IPS DF 6.9 (cell line): ENCODE measurements at places on chromosomes 6 and 20.

DNA sequence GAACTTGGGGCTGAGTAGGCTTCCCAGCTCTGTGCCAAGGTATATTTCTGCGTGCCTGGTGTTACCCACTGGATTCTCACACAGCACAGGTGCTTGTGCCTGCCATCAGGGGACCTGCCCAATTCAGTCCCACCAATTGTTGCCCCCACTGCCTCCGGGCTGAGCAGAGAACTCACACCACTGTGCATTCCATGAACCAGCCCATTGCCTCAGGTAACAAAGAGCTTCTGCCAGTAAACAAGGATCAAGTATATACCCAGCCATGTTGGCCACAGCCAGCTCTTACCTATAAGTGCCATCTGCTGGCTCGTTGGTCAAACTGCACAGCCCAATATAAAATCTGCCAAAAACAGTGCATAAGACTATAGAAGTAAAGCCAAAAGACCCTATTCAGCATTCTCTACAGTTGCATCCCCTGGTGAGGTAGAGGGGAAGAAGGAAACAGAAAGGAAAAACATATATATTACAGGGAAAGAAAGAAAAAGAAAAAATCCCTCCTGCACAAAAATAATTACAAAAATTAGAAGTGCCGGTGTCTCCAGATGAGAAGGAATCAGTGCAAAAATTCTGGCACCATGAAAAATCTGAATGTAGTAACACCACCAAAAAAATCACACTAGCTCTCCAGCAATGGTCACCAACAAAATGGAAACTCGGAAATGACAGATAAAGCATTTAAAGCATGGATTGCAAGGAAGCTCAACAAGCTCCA lies 241.4 kb downstream of the IBTK start:
- DNase-seq = no peak

DNA sequence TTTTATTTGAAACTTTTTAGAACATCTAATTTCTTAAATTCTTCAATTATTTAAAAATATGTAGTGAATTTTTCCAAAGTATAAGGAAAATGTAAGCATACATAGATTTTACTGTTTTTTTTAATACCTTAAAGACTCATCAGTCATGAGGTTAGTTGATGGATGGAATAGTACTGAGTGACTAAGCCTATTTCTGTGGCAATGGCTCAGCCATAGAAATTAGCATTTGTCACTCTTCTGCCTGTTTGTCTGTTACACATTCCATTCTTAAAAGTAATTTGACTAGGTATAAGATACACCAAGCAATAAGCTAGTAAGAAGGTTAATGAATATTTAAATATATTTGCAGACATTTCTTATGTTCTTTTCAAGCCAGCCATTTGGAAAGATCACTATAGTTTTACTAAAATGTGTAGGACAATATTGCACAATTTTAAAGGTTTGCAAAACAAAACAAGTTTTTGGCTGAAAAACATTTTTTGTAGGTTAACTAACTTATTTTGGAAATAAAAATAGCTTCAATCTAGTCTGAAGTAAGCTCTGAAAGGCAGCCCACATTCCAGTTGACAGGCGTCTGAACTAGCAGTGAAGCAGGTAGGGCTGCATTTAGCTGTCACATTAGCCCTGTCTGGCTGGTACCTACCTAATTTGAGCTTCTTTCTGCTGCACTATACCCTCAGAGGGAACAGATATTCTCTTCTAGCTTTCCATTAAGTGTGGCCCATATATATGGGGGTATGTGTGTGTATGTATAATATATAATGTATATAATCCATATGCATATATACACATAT lies 385.7 kb downstream of the GRIK2 start:
- DNase-seq = no peak

DNA sequence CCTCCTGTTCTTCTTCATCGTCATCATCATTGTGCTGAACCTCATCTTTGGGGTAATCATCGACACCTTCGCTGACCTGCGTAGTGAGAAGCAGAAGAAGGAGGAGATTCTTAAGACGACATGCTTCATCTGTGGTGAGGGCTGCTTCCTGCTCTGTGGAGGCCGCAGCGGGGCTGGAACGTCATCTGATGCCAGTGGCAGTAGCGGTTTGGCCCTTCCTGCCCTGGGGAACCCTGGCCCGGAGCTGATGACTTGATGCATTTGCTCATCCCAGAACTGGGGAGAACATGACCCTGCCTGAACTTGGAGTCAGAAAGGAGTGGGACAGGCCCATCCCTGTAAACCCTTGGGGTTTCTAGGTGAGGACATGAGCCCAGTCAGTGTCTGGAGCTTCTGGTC lies 18.7 kb downstream of the UQCC2 start:
- no peak for DNase-seq

DNA sequence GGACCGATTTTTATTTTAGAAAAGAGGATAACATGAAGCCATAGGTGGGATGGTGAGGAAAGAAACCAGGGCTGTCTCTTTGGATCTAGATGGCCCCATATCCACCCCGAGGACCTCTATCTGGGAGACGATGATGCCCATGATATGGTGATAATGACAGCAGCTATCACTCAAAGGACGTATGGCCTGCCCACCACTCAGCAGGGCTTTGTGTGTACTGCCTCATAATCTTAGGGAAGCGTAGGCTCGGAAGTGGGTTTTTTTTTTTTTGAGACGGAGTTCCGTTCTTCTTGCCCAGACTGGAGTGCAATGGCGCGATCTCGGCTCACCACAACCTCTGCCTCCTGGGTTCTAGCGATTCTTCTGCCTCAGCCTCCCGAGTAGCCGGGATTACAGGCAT lies 8.2 kb upstream of the TAF8 start:
- DNase-seq = no peak

DNA sequence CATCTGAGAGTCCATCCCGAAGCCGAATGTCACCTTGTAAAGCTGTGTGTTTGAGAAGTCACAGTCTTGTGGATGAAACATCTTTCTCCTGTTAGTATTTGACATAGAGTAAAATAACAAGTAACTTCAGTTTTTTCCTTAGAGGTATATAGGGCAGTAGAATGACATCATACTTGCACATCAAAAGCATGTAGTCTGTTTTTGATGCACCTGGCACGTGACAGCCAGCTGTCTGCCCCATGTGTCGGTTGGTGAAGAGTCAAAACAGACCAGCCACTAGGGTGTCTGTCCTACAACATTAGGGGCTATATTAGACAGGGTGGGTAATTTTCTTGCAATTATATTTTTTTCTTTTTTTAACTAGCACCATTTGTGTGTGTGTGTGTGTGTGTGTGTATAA lies 70.2 kb downstream of the SNX9 start:
- DNase-seq = no peak

- no peak for DNase-seq
Observed at GRCh38 chr20:56411759-56412472, at the start of gene CASS4. CASS4 (plus strand) TSS chr20:56412260; CDS start chr20:56412459, 199 bp downstream.

DNA sequence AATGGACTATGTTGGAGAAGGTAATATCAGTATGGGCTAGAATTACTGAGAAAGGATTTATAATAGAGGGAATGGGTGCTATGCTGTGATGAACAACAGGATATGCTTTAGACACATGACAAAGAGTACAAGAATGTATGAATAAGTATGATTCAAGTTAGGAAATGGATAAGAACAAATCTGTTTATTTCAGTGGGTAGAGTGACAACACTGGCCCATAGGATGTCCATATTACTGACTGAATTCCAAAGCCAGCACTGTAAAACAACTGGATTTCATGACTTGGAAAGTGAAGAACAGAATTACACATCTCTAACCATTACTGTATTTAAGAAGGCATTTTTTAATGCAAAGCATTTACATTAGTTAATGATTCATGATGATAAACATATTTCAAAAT lies 35.9 kb downstream of the EPM2A start:
- DNase-seq = no peak

DNA sequence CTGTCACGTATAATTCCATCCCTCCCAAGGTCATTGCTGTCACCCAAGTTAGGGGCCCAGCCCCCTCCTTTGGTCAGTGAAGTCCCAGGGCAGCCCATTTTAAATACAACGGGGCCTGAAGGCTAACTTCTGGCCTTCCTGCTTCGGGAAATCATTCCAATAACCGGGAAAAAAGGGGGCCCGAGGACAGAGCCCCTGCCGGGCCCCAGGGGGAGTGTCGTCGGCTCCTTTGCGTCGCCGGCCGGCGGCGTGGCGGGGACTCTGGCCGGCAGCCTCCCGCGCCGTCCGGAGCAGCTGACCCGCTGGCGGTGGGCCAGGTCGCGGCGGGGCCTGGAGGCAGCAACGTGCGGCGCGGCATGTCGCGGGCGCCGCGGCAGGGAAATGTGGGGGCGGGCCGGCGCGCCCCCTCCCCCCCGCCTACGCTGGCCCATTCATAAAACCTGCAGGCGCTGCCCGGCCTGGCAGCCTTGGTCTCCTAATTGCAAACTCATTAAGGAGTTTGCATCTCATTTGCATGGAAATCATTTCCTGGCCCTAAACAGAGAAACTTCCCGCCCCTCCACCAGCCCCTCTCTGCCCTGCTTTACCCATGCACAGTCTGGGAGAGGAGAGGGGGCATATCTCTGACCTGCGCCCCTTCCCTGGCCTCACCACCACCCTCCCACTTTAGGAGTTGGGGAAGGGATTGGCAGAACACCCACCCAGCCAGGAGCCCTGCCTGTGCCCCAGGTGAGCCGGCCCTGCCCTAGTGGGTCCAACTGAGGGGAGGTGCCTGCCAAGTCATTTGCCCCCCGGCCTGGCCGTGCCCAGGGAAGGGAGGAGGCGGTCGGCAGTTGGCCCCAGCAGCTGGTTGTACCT lies 50.7 kb downstream of the MRPL14 start:
- DNase-seq = no peak

DNA sequence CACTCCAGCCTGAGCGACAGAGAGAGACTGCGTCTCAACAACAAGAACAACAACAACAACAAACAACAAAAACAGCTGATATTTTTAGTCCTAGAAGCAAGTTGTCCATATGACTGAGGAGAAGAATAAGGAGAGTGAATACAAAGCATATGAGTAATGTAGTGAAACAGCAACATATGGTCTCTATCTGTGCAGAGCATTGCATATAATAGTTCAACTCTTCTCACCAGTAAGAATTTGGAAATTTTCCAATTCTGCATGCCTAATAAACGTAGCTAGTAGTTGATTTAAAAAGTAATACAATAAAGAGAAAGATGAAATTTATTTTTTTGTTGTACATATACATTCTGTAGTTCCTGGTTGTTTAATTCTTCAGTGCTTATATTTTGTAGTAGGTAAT lies 129.7 kb upstream of the FAM83B start:
- DNase-seq = no peak

DNA sequence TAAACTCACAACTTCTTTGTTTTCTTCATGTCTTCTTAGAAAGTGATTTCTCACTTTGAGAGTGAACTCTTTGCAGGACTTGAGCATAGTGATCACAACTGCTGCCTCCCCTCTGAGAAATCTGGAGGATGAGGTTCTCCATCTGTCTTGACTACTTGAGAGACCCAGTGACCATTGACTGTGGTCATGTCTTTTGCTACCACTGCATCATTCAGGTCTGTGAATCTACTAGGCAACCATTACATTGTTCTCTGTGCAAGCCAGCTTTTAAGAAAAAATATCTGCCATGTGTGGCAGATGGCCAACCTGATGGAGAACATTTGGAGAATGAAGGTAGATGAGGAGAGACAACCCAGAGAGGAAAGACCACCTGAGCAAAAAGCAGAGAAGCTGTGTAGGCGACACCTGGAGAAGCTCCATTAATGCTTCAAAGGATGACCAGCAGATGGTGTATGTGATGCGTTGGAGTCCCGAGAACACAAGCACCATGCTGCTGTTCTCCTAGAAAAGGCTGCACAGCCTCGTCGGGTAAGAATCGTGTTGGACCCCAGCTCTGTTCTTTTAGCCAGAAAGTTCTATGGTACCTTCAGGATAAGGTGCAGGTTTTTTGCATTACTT lies 25.1 kb upstream of the TRIM26 start:
- DNase-seq = no peak

GRCh38 chr20:24963672-24964505 lies 14.8 kb downstream of the CST7 start:
- no peak for DNase-seq

GRCh38 chr6:73610444-73611275 lies 43.1 kb downstream of the SLC17A5 start:
- no peak for DNase-seq

DNA sequence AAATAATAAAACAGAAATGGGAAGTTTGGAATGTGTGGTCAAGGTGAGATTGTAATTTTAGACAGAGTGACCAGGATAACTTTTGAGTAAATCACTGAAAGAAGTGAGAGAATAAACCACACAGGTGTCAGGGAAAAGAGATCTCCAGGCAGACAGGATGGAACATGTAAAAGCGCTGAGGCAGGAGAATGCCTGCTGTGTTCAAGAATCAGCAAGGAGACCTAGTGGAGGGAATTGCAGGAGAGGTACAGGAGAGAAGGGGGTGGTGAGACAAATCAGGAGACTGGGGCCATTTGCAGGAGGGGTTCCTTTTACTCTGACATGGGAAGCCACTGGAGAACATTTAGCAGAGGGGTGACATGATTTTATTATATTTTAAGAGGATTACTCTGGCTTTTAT lies 456.7 kb downstream of the NKAIN2 start:
- no peak for DNase-seq

DNA sequence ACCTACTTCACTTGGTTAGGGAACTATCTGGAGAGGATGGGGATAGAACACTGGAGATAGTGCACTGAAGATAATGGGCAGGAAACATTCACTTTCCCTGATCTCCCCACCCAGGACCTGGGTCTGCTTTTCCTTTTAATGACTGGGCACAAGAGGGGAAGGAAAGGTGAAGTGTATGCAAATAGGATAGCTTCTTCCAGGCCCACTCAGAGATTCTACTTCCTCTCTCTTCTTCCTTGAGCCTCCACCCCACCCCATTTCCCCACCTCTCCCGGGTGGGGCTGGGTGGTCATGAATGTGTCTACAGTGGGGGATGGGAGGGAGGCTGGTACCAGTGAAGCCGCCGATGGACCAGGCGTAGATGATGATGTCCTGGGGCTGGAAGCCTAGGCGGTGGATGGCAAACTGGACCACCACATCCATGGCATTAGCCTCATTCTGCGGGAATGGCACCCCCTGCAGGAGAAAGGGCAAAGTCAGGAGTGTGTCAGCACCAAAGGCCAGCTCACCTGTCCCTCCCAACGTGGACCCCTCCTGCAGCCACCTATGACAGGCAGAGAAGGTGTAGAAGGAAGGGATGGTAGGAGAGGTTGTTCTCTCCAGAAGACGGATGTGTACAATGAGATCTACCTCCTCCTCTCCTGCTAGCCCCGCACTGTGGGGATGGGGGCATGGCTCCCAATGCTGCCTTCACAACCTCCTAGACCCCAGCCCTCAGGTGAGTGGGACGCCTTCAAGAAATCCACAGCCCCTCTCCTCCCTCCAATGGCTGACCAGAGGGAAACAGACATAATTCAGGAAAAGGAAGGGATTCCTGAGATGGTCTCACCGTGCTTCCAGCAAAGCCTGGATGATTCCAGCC lies 8.6 kb upstream of the LY6G5C start:
- no peak for DNase-seq

DNA sequence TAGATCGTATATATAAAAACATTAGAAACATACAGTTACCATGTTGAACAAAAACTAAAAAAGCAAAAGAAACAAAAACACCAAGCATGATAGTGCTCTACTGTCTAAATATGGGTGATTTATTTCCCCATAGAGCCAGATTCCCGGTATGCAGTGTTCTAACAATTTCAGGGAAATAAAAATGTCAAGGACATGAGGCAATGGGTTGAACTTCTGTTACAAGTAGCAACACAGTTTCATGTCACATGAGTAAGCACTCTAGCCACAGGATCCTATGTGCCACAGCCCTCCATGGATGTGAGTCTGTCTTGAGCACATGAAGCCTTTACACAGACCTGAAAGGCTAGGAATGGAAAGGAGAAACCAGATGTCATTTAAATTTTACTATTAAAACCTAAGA lies 96.0 kb downstream of the MAP3K5 start:
- DNase-seq = no peak
